ENCODE measurements at places on chromosomes 6 and 20.
A peak's percentile ranks its signal among the peaks of the same experiment; 100 is the strongest.

- DNase-seq, result peak; percentile 63
Measured at GRCh38 chr6:144066741-144067484, 28.5 kb downstream of the SF3B5 start.

DNA sequence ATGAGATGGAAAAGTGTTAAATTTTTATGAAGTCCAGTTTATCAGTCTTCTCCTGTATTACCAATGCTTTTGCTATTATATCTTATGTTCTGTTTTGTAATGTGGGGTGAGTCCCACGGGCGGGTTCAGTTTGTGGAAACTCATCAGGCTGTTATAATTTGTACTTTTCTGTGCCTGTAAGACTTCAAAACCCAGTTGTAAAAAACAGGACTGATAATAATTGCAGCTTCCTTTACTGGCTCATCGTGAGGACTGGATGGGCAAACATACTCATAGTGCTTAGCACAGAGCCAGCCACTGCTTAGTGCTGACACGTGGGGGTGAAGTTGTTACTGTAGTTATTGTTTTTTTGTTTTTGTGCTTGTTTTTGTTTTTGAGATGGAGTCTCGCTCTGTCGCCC lies 45.6 kb downstream of the TGM2 start:
- no peak for DNase-seq

GRCh38 chr20:63498960-63499337 lies at the start of gene EEF1A2:
Gene EEF1A2 (minus strand): TSS chr20:63499083. CDS start chr20:63497763, 1,320 bp downstream.
- DNase-seq, result no peak

DNA sequence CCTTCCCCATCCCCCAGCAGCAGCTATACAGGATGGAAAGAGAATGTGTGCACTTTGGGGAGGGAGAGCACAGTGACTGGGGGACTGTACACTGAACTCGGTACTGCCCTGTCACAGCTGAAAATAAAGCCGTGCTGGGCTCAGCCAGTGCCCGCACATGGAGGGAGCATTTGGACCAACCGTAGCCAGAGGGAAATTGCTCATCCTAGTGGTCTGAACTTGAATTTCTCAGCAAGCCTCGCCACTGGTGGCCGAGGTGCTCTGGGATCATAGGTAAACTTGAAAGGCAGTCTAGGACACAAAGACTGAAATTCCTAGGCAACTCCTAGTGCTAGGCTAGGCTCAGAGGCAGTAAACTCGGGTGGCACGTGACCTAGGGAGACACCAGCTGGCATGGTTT lies 61.0 kb downstream of the DZANK1 start:
- no peak for DNase-seq

- no peak for DNase-seq
Measured at GRCh38 chr6:136440203-136440602, 110.0 kb downstream of the MAP7 start.

DNA sequence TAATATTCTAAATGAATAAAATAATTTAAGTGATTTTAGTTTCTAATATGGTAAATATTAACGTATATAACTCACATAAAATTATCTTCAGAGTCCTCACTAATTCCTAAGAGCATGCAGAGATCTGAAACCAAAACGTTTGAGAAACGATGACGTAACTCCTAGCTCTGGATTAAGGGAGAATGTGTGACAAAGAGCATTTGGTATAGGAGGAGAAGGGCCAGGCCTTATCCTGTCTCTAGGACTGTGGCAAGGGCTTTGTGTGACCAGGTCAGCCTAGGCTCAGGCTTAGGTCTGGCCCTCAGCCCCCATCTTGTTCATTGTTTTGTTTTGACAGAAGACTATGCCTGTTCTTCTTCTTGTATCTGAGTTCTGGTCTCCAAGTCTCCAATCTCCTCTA lies 19.2 kb upstream of the POLR1H start:
- no peak for DNase-seq

- DNase-seq, result no peak
Measured at GRCh38 chr20:57813509-57814269, 103.9 kb upstream of the PMEPA1 start.

DNA sequence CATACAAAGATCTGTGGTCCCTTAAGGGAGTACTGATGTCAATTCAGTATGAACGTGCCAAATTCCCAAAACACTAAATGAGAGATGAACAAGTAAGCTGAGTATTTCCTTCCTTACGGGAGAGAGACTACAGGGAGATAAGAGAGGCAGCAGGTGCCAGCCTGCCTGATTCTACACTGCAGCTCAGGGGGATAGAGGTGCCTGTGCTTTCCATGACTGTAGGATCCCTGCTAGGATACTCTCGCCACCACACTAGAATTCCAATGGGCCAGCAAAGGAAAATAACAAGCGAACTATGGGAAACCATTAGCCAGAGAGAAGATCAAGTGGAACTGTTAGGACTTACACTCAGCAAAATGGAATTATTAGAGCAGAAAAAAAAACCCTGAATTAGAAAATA lies 198.5 kb upstream of the BTBD3 start:
- DNase-seq, result no peak

GRCh38 chr20:56940466-56940865 lies 311.4 kb downstream of the TFAP2C start:
- DNase-seq, result no peak

DNA sequence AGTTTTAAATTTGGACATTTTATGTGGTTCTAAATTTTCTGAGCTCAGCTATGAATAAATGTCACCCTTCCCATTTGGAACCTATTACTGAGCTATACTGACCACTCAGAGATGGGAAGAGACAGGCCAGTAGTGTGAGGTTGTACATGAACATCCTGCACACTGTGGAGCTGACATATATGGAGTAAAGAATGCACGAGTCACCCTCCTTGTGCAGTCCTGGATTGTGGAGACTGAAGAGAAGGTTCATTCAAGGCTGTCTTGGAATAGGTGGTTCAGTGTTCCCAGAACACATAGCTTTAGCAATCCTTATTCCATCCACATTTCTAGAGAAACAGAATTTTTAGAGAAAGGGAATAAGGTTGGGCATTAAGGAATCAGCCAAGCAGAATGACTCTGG lies 50.3 kb upstream of the OGFRL1 start:
- DNase-seq, result no peak

- no peak for DNase-seq
Measured at GRCh38 chr20:22794200-22794599, 209.8 kb upstream of the FOXA2 start.

DNA sequence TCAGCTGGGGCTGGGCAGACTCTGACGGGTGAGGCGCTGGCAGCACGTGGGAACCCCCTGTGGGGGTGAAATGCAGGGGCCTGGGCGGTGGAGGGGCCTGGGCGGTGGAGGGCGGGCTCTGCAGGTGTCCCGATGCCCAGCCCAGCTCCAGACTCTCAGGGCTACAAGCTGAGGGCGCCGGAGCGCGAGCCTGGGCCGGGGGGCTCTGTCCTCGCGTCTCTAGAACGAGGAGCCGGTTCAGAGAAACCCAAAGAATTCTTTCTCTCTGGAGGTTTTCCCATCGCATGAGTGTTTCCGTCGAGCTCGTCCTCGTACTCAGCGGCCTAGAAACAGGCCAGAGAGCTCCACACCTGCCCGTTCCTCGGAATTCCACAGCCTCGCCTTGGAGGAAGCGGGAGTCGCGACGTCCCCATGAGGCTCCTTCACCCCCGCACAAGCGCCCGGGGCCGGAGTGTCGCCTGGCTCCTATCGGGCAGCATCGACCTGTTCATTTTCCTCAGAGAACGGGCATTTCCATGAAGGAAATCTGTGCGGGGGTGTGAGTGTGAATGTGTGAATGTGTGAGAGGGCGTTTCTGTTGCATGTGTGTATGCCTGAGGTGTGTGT lies 76.9 kb downstream of the SMOC2 start:
- no peak for DNase-seq

DNA sequence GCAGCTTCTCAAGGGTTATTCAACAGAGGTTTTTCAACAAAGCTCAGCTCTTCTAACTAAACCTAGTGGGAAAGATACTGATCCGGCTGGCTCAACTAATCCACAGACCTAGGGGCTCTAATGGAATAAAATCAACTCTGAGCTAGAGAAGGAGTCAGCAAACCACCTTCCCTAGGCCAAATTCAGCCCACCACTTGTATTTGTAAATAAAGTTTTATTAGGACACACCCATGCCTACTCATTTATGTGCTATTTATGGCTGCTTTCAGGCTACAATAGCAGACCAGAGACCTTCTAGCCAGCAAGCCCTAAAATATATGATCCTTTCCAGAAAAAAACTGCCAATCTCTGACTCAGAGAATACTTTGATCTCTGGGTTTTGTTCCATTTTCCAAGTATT lies 6.0 kb upstream of the RAB22A start:
- DNase-seq, result no peak

DNA sequence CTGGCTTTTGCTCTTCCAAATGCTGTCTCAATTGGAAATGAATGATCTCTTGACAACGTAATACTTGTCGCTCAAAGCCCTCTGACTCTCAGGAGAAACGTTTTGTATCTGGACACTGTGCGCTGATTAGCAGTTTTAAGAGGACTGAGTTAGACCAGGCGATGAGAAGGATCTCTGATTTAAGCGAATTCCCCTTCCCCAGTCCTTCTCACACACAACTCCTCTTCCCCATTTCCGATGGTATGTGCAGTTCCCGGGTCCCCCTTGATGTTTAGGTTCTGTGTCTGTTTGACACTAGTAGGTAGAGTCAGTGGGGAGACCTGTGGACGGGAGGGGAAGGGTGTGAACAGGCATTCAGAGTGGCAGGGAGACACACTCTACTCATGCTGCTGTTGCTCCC lies 2.5 kb downstream of the ZDHHC14 start:
- DNase-seq, result no peak

- no peak for DNase-seq
Measured at GRCh38 chr6:34390531-34391472, 1.7 kb downstream of the NUDT3 start.

DNA sequence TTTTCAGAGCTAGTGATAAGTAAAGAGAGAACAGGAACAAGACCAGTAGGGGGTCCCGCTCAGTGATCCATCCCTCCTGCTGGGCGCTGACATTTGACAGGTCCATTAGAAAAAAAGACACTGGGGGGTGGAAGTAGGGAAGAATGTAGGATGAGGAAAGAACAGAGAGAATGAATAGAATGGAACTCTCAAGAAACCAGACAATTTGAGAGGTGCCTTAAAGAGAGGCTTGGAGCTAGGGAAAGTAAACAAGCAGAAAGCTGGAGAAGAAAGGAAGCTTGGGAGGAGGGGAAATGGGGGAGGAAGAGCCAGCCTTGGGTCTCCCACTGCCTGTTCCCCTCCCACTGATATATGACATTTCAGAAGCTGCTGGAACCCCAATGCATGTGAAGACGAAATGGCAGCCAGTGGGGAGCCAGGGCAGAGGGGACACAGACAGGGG lies 8.4 kb downstream of the GABBR1 start:
- no peak for DNase-seq

DNA sequence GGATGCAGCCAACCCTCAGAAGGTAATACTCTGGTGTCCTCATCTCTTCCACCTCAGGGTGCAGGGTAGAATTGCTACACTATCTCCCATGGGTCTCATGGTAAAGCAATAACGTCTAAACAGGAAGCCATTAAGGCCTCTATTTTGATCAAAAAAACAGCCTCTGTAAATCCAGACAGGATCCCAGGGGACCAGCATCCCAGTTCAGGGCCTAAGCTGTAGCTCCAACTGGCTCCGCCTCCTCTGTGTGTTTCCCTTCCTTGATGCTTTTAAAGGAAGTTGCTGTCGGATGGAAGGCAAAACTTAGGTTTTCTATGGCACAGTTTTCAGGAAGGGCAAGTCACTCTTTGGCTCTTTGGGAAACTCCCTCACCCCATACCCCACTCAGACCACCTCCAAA lies 222.0 kb downstream of the MAFB start:
- DNase-seq, result no peak

GRCh38 chr6:113292646-113293422 lies 564.3 kb upstream of the MARCKS start:
- DNase-seq, result peak; percentile 2

DNA sequence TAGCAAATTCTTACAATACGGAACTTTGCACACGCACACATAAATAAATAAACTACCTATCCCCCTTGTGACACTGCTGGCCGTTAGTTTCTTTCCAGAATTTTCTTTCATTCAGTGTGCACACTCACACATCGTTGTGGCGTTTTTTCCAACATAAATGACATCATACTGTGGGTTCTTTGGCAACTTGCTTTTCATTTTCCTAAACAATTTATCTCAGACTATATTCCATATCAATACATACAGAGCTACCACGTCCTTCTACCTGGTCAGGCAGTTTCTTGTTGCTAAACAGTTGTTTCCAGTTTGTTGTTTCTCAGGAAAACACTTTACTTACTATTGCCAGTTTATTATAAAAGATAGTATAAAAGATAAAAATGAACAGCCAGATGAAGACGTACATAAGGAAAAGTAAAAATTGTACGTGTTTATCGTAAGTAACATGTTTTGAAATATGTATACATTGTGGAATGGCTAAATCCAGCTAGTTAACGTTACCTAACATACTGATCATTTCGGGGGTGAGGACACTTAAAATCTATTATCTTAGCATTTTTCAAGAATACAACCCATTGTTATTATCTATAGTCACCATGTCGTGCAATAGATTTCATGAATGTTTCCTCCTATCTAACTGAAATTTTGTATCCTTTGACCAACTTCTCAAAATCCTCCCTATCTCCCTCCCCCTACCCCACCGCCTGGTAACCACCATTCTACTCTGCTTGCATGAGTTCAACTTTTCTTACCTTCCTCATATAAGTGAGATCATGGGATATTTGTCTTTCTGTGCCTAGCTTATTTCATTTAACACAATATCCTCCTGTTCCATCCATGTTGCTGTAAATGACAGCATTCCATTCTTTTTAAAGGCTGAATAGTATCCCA lies 1.2 kb upstream of the TP53RK start:
- DNase-seq, result no peak

GRCh38 chr6:109237077-109237985 lies 142.0 kb downstream of the CEP57L1 start:
- DNase-seq, result peak; percentile 10

DNA sequence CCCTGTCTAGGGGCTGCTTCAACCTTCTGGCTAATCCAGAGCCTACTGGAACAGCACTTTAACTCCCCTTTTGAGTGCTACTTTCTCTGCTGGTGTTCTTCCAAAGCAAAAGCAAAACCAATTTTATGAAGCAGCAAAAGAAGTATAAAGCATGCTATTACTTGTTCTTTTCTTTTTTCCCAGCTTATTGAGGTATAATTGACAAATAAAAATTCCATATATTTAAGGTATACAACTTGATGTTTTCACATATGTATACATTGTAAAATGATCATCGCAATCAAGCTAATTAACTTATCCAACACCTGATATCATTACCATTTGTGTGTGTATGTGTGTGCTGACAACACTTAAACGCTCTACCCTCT lies 14.9 kb downstream of the ID4 start:
- no peak for DNase-seq

DNA sequence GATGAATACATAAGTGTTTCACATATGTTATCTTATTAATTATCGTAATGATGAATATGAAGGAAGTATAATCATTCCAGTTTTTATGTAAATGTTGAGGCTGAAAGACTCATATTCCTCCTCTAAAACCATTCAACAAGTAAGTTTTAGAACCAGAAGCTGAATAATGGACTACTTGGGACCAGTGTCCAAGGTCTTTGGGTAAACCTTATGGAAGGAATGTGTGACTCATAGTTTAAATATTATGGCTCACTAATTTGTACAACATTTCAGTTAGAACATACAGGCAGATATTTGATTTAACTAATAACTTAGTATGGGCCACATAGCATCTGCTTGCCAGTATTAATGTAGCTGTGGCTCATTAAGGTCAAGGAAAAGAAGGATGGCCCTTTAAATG lies 209.6 kb downstream of the TFAP2B start:
- DNase-seq, result no peak

GRCh38 chr20:50070361-50070760 lies 42.6 kb downstream of the UBE2V1 start:
- no peak for DNase-seq
